ENCODE measurements at places on chromosomes 5 and 9. TPM values are rescaled to one million over a fixed set of nuclear protein-coding genes. Genes with fewer than 3 reads are reported as not detected.

- DNase-seq: peak; percentile 86
- no peaks in the 10 kb centered on the region for H3K27me3 ChIP-seq
- peak overlapping the region; percentile 83 for H3K27ac ChIP-seq
- no peaks in the 10 kb centered on the region for H3K36me3 ChIP-seq
- H3K4me1 ChIP-seq: peaks cover 7% of the 10 kb centered on the region
- H3K4me3 ChIP-seq: peak overlapping the region; percentile 85
These were observed 3.0 kb downstream of the ZSWIM6 start for GRCh38 chr5:61334868-61335615.

DNA sequence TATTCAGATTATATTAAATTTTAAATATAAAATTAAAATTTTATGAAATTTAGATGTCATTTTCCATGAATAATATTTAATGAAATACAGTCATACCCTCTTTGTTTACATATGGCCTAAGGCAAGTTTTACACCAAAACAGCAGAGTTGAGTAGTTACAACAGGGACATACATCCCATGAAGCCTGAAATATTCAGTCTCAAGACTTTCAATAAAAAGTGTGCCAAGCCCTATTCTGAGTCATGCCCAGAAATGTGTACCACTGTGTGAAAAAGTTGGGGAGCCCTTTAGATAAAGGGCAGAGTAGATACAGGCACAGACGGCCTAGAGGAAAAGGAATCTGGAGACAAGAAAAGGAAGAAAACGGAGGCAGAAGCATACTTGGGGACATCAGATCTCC, 261.3 kb downstream of the SGCD start:
- H3K4me3 ChIP-seq: no peak overlapping the region
- no peaks in the 10 kb centered on the region for H3K36me3 ChIP-seq
- no peak overlapping the region for H3K27ac ChIP-seq
- no peaks in the 10 kb centered on the region for H3K27me3 ChIP-seq

The BRINP1 gene
- 2.7 TPM for total RNA-seq

The KCNN2 gene
- total RNA-seq: 0.29 TPM

The F2RL2 gene
- 26.0 TPM for total RNA-seq

The SLC6A7 gene
- not detected for total RNA-seq

- H3K27me3 ChIP-seq: no peaks in the 10 kb centered on the region
- no peaks in the 10 kb centered on the region for H3K4me1 ChIP-seq
- H3K36me3 ChIP-seq: no peaks in the 10 kb centered on the region
- H3K4me3 ChIP-seq: no peak overlapping the region
- H3K27ac ChIP-seq: no peak overlapping the region
These were observed 146.8 kb upstream of the SPEF2 start for GRCh38 chr5:35470866-35471265.

DNA sequence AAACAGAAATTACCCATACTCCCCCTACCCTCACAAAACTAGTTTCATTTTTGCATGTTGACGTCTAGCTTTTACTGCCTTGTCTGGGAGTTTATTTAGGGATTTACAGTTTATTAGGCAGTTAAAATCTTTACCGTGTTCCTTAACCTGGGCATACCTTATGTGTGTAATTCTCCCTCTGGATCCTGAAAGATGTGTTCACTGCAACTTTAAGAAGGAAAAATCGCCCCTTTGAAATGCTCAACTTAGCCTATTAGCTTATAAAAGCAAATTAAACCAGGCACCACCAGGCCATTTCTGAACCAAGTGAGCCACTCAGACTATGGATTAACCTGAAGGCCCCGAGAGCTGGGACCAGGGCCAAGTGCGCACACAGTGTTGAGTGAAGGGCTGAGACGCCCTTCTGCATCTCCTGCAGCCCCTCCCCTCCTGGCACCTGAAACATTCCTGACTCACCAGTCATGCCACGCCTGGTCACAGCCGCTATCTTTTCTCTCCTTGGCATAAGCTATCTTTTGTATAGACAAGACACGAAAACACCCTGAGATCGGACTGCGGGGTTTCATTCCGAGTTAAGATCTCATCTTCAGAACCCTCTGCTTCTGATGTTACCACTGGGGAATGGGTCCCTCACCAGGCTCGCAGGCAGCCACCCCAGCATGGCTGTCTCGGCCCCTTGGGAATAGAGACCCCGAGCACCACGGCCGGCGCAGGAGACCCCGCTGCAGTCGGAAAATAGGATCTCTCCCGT, 111.9 kb downstream of the ROR2 start:
- H3K36me3 ChIP-seq: no peaks in the 10 kb centered on the region
- peaks cover 23% of the 10 kb centered on the region for H3K27me3 ChIP-seq
- H3K27ac ChIP-seq: no peak overlapping the region
- DNase-seq: peak; percentile 16
- no peak overlapping the region for H3K4me3 ChIP-seq

The PCDHGA6 gene
- total RNA-seq: 0.41 TPM

DNA sequence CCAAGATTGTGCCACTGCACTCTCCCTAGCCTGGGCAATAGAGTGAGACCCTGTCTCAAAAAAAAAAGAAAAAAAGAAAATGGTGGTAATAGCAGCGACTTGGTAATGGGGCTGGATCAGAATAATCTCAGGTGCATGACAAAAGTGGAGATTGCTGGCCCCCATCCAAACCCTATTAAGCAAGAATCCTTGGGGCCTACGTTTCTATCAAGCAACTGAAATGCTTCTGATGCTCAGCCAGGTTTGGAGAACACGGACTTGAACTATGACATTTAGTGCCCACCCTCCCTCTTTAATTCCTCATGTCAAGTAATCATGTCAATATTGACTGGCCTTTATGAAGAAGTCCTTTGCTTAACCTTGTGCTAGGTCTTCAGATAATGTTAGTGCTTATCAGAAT, 6.6 kb downstream of the C5orf52 start:
- no peaks in the 10 kb centered on the region for H3K27me3 ChIP-seq
- H3K36me3 ChIP-seq: no peaks in the 10 kb centered on the region
- DNase-seq: no peak
- no peak overlapping the region for H3K4me3 ChIP-seq
- H3K27ac ChIP-seq: no peak overlapping the region

DNA sequence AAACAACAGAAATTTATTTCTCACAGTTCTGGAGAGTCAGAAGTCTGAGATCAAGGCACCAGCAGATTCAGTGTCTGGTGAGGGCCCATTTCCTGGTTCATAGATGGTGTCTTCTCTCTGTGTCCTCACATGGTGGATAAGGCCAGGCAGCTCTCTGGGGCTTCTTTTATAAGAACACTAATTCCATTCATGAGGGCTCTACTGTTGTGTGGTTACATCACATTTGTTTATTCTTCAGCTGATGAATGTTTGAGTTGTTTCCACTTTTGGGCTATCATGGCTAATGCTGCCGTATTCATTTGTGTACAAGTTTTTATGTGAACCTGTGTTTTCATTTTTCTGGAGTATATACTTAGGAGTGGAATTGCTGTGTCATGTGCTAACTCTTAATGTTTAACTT, 35.2 kb downstream of the DDX4 start:
- H3K27ac ChIP-seq: no peak overlapping the region
- H3K27me3 ChIP-seq: no peaks in the 10 kb centered on the region
- no peak overlapping the region for H3K4me3 ChIP-seq
- no peaks in the 10 kb centered on the region for H3K4me1 ChIP-seq
- no peaks in the 10 kb centered on the region for H3K36me3 ChIP-seq

DNA sequence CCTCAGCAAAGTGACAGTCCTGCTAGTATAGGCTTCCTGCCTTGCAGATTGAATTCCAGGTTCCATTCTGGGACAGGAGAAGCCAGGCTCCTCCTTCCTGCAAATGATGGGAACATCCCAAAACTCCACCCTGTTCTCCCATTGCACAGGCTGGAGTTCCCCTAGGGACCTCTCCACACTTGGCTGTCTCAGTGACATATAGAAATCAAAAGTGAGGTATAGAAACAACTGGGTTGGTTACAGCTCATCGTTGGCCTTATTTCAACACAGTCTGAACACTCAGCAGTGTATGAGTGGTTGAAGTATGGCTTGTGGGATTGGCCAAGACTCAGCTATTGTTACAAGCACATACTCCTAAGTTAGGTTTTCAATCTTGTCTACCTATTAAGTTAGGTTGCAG, 157.8 kb upstream of the FTMT start:
- no peaks in the 10 kb centered on the region for H3K36me3 ChIP-seq
- peak; percentile 1 for DNase-seq
- no peak overlapping the region for H3K4me3 ChIP-seq
- no peaks in the 10 kb centered on the region for H3K27me3 ChIP-seq
- H3K4me1 ChIP-seq: no peaks in the 10 kb centered on the region
- no peak overlapping the region for H3K27ac ChIP-seq

The GCNT4 gene
- 9.0 TPM for total RNA-seq

The PCDHA1 gene
- not detected for total RNA-seq

The INVS gene
- 17.5 TPM for total RNA-seq

The TJP2 gene
- total RNA-seq: 39.6 TPM

DNA sequence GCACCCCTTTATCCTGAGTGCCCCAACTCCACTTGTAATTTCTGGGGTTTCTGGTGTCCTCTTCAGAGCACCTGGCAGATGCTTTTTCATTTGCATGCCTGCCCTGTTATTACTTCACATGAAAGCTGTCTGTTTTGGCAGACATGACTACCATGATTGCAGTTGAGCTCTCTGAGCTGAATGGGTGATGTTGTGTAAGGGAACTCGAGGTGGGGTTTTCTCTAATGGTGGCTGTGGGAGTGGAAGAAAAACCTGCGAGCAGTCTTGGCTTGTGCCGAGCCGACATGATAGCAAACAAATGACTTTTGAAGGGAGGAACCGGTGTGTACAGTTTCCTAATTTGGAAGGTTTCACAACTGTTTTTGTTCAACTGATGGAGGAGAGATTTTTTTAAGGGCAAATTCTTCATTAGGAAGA, 196.2 kb downstream of the AOPEP start:
- H3K4me1 ChIP-seq: peaks cover 50% of the 10 kb centered on the region
- no peaks in the 10 kb centered on the region for H3K36me3 ChIP-seq
- H3K27ac ChIP-seq: peak overlapping the region; percentile 98
- no peaks in the 10 kb centered on the region for H3K27me3 ChIP-seq

All from astrocyte (in vitro differentiated cells and primary cell).